ENCODE measurements at places on chromosomes 3 and 15. TPM values are rescaled to one million over a fixed set of nuclear protein-coding genes. Genes with fewer than 3 reads are reported as not detected.

DNA sequence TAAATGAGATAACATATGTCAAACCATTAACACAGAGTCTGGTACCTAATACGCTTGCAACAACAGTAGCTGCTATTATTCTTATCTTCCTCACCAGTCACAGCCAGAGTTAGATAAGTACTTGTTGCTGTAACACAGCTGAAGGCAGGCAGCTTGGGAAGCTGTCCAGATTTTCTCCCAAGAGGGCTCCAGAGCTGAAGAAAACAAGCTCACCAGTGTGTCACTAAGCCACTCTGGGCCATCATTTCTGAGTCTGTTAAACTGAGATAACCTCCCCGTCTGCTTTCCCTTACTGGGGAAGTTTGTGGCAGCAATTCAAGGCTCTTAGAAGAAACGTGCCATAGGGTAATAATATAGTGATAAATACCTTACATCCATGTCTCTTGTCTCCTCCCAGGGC is 226.3 kb downstream of the TAFA4 start:
- no peak for DNase-seq

DNA sequence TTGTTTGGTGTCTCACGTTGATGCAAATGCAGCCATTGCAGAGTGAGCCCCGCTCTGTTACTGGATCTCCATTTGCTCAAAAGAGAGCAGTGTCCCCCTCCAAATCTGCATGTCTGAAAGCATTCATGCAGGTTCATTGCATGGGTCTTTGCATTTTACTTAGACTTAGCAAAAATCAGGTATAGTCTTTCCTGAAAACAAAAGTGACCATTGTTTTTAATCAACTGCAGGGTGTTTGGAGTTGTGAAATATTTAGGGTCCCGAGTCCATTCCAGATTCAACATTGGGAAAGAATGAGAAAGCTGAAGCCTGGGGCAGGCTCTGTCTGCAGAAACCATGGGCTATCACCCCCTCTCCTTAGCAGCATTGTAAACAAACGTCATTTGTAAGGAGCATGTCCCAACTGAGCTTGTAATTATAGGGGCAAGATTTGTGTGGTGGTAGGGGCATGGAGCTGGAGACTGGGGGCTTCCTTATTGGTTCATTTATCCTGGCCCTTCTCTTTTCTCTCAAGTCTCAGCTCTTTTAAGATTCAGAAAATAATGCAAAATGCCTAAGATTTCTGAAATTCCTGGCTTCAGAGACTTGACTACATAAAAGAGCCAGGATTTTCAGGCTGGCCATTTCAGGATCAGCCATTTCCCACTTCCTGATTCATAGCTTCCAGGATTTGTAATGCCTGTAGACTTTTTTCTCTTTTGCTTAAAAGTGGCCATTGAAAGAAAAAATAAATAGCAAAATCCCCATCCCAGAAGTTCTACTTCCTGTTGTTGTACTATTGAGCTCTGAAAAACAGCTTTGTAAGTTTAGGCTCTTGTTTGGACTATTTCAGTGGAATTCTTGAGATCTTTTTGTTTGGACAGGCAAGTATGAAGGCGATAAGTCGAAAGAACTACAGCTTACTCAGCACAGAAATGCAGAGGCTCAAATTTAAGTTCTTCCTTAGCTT is 23.0 kb downstream of the IGF1R start:
- peak; percentile 69 for DNase-seq

- DNase-seq, result no peak
Observed at GRCh38 chr3:78015856-78016255, 976.0 kb downstream of the ROBO2 start.

ARID3B gene
- 2.5 TPM for total RNA-seq

SRP14 gene
- total RNA-seq, result 106 TPM

FEM1B gene
- total RNA-seq, result 51.4 TPM

NR2C2 gene
- total RNA-seq, result 17.2 TPM
